ENCODE measurements at places on chromosomes 4 and X.

GRCh38 chrX:40688929-40689328, 41.6 kb upstream of the CXorf38 start:
- no peak for DNase-seq

GRCh38 chrX:13652287-13652793, 601 bp upstream of the TCEANC start:
- no peak for DNase-seq

- peak; percentile 63 for DNase-seq
Observed at GRCh38 chrX:111831343-111831742, 44.6 kb upstream of the TRPC5OS start.

DNA sequence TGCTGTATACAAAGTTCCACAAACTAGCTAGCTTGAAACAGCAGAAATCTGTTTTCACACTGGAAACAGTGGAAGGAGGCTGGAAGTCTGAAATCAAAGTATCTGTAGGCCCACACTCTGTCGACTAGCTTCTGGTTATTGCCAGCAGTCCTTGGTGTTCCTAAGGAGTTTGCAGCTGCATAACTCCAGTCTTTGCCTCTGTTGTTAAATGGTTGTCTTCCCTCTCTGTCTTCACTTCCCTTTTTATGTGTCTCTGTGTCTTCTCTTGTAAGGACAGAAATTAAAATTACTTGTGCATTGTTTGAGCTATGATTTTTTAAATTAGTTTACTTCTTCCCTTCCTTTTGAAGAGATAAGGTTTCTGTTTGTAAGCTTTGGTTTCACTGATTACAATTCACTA, 8.2 kb downstream of the MTHFD2L start:
- no peak for DNase-seq

DNA sequence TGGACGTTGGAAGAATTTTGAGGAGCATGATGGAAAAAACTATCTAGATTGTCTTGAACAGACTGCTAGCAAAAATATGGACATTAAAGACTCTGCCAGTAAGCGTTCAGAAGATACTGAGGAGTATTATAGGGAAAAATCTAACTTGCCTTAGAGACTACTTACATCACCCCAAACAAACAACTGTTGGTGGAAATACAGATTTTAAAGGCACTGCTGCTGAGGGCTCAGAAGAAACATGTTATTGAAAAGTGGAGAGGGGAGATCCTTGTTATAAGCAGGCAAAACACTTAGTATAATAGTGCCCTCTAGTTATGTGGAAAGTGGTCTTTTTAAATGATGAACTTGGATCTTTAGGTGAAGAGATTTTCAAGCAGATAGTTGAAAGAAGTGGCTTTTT, 29.2 kb downstream of the MAD2L1 start:
- no peak for DNase-seq

DNA sequence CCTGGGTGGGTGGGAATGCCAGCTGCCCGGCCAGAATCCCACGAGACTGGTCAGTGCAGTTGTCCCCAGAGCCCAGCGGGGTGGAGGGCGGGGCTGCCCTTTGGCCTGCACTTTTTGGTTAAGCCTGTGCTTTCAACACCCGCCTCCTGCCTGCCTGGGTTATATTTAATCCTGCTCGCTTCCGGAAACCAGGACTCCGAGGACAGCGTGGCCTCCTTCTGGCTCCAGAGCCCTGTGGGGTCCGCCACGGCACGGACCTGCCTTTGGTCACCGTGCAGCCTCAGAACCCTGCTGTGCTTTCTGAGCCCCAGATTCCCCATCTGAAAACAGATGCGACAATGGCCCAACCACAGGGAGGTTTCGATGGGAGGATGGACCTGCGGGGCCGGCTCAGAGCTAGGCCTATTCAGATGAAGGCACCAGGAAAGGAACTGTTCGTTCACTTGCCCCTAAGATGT, 29.4 kb upstream of the KIAA0232 start:
- no peak for DNase-seq

DNA sequence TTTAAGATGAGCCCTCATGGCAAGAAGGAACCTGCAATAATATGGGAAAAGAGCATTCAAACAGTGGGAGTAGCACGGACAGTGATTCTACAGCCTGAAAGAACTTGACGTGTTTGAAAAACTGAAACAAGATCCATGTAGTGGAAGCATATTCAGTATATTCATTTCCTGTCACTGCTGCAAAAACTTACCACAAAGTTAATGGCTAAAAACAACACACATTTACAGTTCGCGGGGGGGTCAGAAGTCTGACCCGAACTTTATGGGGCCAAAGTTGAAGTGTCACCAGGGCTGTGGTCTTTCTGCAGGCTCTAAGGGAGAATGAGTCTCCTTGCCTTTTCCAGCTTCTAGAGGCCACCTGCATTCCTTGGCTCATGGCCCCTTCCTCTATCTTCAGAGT, 52.6 kb upstream of the ARX start:
- DNase-seq = no peak

DNA sequence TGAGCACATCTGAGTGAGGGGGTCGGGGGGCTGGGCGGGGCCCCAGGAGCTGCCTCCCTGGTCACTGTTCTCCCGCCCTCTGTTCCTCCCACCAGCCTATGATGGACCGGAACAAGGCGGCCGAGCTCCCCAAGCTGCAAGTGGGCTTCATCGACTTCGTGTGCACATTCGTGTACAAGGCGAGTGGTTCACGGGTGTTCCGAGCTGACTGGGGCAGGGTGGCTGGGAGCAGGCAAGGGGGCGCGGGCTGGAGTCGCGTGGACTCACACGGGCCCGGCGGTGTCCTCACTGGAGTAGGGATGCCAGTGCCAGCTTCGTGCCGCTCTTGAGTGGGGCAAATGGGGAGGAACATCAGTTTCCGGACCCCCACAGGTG, 7.7 kb downstream of the ATP5ME start:
- no peak for DNase-seq

DNA sequence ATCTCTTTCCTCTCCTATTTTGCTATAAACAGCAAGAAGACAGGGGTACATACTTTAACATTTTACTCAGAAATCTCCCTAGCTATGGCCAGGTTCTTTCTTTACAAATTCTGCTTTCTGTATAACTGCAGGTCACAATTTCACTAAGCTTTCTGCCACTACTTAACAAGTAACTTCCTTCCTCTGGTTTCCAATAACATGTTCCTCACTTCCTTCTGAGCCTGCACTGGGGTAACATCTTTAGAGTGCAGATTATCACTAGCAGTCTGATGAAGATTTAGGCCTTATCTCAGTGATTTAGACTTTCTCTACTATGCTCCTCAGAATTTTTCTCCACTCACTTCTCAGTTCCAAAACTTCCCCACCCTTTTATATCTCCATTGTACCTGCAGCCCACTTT, 1930.5 kb upstream of the AGA start:
- DNase-seq = no peak

DNA sequence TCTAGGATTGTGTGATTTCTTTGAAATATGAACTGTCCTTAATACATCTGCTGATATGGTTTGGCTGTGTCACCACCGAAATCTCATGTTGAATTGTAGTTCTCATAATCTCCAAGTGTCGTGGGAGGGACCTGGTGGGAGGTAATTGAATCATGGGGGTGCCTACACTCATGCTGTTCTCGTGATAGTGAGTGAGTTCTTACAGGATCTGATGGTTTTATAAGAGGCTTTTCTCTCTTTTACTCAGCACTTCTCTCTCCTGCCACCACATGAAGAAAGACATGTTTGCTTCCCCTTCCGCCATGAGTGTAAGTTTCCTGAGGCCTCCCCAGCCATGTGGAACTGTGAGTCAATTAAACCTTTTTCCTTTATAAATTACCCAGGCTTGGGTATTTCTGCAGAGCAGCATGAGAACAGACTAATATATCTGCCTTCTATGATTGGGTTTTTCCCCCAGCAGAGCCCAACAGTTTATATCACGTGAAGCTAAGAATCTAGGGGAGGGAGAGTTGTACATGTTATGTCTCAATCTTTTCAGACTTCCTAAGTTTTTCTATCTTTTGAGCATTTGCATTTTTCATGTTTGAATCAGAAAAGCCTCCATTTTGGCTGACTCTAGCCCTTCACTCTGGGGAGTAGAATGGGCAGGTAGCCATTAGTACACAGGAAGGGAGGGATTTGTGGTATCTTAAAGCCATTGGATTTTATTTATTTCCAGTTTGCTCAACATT, 58.9 kb downstream of the PLAC1 start:
- no peak for DNase-seq

- DNase-seq = no peak
Observed at GRCh38 chrX:69027181-69028005, 137.9 kb downstream of the PJA1 start.

DNA sequence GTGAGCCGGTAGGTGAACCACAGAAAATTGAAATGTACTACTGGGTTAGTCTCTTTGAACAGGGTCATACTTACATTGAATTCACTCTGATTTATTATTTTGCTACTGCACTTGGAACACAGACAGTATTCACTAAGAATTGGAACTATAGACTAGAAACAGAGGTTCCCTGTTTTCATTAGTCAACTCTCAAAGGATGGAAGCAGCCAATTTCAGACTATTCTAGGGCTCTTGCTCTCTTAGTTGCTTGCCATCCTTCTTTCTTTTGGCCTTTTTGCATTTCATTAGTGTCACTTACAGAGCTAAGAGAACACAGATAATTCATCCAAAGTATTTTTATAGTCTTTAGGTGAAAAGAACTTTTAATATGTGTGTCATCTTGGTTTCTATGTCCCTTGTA, 52.6 kb downstream of the SHROOM3 start:
- no peak for DNase-seq

- no peak for DNase-seq
Observed at GRCh38 chr4:108263057-108263456, 94.3 kb upstream of the LEF1 start.

GRCh38 chr4:113958766-113959538, 20.5 kb downstream of the ARSJ start:
- no peak for DNase-seq

Data from NCI-H2081 (cell line).